ENCODE measurements at places on chromosomes 6 and 20.

DNA sequence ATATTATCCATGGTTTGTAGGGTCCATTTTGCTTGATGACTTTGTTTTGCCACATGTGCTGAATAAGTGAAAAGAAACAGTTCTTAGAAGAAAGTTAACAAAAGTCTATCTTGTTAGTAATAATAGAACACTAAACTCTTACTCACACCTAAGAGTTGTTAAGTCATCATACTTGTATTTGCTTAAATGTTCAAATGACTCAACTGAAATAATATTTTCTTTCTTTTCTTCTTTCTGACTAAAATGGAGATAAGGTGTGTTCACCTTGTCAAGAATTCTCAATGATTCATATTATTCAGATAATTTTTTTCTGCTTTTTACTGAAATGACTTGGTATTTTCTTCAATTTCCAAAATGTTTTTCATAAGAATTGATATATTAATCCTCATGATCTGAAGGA is 327.2 kb downstream of the HTR1B start:
- no peak for DNase-seq

DNA sequence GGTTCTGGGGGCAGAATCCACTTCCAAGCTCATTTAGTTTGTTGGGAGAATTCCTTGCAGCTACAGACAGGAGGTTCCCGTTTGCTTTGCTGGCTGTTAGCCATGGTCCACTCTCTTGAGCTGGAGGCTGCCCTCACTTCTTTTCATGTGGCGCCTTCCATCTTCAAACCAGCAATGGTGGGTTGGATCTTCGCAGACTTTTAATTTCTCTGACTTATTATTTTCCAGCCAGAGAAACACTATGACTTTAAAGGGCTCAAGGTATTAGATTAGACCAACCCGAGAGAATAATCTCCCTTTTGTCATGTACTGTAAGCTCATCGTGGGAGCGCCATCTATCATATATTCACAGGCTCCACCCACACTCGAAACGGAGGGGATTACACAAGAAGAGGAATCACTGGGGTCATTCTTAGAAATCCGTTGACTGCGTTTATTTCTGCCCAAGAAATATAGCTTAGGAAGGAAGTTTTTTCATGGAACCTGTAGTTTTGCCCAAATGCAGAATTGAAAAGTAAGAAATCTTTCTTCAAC is 38.9 kb downstream of the SAMD5 start:
- no peak for DNase-seq

DNA sequence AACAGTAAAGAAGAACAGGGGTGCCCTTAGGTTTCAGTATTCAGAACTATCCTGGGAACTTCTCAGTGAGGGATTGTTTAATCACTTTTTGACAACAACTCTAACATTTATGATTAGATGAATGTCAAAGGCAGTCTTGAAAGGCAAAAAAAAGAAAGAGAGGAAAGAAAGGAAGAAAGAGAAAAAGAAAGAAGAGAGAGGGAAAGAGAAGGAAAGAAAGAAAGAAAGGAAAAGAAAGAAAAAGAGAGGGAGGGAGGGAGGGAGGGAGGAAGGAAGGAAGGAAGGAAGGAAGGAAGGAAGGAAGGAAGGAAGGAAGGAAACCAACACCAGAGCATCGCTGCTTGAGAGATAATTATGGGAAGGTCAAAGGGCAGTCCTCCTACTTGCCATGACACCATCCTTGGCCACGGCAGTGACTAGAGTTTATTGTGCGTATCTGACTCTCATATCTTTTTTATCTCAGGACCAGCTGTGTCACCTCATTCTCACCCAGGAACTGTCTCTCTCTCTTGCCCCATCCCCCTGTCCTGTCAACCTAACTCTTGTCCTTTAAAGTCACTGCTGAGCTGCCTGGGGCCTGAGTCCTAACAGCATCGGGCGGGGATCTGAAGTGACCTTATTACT is 96.8 kb upstream of the ATXN1 start:
- DNase-seq: no peak

DNA sequence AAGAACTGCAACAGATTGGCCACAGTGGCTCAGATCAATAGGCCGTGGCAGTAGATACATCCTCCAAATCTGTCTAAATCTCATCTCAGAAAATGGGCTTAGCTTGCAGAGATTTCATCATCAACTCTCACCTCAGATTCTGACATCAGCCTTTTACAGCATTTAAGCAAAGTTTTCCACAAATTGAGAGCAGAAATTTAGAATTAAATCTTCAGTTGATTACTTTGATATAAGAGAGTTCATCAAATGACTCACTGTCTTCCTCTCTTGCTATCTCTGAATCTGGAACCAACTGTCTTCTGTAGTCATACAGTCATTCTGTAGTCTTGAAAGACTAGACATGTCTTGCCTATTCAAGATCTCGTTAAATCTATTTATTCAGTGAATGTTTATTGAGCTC is 45.2 kb upstream of the CTAGE9 start:
- DNase-seq: no peak

DNA sequence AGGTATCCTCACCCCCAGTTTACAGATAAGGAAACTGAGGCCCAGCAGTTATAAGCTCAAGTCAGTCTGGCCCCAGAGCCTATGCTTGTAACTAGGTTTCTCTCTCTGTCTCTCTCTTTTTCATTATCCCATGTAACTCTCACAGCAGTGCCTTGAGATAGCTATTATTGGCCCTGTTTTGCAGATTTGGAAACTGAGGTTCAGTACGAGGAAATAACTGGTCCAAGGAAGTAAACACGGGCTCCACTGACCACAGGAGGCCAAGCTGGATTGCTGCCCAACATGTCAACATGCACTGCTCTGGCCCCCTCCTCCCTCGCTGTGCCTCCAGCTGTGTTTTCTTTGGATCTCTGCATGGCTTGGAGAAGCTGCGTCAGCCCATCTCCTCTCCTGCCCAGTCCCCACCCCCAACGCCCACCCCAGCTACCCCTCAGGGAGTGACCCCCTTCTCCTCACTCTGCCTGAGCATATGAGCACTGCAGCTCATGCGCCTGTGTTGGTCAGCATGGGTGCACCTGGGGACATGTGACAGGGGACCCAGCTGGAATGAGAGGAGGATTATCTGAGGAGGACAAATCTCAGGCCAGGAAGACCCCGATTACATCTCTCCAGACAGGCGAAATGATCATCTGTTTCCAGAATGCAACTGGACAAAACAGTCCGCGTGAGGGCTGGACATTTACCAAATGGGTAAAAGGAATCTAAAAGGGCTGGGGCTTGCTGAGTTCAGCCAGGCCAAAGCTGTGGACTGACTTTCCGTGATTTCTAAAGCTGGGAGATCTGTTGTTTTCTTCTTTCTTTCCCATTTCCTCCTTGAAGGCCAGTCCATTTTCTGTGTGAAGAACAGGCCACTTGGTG is 7.8 kb upstream of the PLTP start:
- DNase-seq: no peak

- DNase-seq: no peak
These were observed 119.7 kb downstream of the MYLK4 start for GRCh38 chr6:2630891-2631571.

DNA sequence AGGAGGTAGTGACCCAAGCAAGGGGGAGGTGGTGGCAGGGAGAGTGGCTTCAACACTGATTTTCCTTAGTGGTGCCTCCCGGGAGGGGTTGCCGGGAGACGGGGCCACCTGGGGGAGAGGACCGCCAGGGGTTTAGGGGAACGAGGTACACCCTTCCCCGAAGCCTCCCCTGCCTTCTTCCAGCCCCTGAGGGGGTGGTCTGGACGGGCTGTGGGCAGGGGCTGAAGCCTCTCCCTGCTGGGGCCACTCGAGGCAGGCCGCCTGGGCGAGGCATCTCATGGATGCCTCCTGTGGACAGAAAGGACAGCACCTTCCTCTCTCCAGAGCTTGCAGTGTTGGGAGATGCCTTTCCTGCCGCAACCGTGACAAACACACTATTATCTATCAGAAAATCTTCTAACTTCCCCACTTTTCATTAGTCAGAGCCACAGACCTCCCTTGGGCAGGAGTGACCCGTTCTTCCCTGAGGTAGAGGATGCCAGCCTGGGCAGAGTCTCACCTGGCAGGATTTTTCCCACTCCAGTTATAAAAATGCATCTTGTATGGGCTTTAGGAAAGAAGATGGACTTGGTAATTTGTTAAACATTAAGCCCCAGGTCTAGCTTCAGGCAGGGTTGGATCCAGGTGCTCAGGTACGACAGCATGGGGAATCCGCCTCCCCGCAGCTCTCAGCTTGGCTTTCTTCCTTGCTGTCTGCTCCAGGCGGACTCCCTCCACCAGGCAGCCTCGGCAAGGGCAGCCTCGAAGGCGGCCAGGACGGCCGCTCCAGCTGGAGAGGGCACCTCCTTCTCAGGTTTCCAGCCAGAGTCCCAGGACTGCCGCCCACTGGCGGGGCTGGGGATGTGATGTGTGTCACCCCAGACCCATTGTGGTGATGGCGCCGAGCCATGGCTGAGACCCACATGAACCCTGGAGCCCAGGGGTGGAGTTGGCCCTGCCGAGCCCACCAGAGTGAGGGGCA is 11.0 kb downstream of the HRH3 start:
- DNase-seq: no peak

DNA sequence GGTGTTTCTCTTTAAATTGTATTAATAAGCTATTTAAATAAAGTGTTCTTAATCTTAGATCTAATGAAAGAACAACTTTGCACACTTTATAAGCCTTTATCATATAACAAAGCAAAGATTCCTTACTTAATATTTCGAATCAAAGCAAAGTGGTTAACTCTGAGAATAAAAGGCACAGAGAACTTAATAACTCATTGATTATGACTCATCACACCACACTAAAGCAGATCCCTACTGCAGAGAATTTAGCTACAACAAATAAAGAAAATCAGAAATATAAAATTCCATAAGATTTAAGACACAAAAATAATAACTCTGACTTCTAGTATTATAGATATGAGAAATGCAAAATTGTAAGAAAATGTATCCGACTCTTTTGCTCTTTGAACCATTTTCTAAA is 135.6 kb upstream of the RUNX2 start:
- no peak for DNase-seq

GRCh38 chr20:60071965-60072364 is 113.7 kb downstream of the CDH26 start:
- no peak for DNase-seq

GRCh38 chr6:90646940-90647339 is 60.1 kb upstream of the MAP3K7 start:
- DNase-seq: no peak

All from AG04449 (cell line).